Activated CD8-positive, alpha-beta T cell treated with anti-CD3 and anti-CD28 coated beads for 36 hours (primary cell): ENCODE measurements at places on chromosomes 5 and 9. TPM values are rescaled to one million over a fixed set of nuclear protein-coding genes. Genes with fewer than 3 reads are reported as not detected.

- no peak for DNase-seq
Observed at GRCh38 chr5:36874465-36874864, 2.1 kb upstream of the NIPBL start.

GRCh38 chr9:91053824-91054223 is 252.2 kb downstream of the SYK start:
- peak; percentile 56 for DNase-seq

DNA sequence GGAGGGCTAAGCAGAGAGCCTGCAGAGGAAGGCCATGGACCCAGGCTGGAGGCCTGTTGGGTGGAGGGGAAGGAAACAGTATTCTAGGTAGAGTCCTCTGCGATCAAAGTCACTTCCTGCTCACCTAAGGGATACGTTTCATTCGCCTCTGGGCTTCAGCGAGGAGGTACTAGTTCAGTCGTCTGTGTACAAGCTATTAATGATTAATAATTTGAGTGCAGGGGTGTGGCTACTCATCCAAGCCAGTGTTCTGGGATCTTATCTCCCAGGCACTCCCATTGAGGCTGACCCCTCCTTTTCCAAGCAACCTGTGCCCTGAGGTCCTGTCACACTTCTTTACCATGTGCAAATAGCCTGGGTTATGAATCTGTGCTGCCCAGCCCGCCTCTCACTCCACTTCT is 25.2 kb downstream of the RALGPS1 start:
- no peak for DNase-seq

DNA sequence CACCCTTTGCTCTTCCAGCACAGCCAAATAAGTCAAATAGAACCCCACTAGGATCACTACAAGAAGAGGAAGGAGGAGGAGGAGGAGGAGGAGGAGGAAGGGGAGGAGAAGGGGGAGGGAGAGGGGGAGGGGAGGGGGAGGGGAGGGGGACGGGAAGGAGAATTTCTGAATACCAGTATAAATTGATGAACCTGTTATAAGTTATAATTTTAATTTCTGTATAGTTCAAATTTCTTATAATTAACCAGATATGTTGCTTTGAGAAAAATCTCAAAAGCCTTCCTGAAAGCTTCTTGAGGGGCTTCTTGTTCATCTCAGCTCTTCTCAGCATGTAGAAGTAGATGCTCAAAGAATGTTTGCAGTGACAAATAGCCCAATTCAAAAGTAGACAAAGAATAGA is 15.0 kb upstream of the ADRA1B start:
- DNase-seq, result no peak

CD274 gene
- 12.2 TPM for total RNA-seq

FRMPD1 gene
- total RNA-seq, result not detected

TAF11L10 gene
- not detected for total RNA-seq
